Airway epithelial cell (primary cell): ENCODE measurements at places on chromosomes 11 and 22. TPM values are rescaled to one million over a fixed set of nuclear protein-coding genes. Genes with fewer than 3 reads are reported as not detected.

CADM1 gene
- total RNA-seq, result 3.3 and 7.5 TPM in 2 replicates

NXPE2 gene
- total RNA-seq, result not detected in 2 replicates

RNF169 gene
- 6.5 and 10.8 TPM in 2 replicates for total RNA-seq

NDUFS3 gene
- total RNA-seq, result 92.2 and 107 TPM in 2 replicates

LUZP2 gene
- 0.07 TPM in 1 of 2 replicates, not detected in the other for total RNA-seq

DEUP1 gene
- not detected in 2 replicates for total RNA-seq

CST6 gene
- 8.9 and 9.3 TPM in 2 replicates for total RNA-seq

JAML gene
- not detected in 2 replicates for total RNA-seq

TSKU gene
- 29.4 and 50.4 TPM in 2 replicates for total RNA-seq
